Kasumi-1 (cell line): ENCODE measurements at places on chromosomes 13 and 19.

GRCh38 chr19:42204664-42205063 lies 12.8 kb downstream of the DEDD2 start:
- DNase-seq, result no peak

DNA sequence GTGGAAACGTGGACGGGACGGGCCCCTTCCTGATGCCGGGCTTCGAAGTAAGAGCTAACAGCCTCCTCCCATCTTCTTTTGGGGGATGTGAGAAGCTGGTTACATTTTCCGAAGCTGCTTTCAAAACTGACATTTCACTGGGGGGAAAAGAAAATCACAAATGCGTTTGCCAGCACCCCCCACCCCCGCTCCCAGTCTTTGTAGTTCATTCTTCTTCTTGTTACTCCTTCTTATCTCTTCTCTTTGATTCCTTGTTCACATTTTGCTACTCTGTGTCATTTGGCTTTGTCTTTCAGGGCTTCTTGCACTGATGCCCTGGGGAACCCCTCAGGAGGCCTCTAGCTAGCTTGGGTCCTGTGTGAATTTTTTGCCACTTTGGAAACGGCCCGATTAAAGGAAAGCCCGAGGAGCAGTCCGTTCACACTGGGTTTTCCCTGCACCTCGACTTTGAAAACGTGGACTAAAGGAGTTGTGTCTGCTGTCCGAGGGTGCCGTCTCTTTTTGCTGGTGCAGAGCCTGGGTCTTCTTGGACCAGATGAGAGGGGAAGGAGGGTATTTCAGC lies 1.3 kb downstream of the CARM1 start:
- DNase-seq, result no peak

DNA sequence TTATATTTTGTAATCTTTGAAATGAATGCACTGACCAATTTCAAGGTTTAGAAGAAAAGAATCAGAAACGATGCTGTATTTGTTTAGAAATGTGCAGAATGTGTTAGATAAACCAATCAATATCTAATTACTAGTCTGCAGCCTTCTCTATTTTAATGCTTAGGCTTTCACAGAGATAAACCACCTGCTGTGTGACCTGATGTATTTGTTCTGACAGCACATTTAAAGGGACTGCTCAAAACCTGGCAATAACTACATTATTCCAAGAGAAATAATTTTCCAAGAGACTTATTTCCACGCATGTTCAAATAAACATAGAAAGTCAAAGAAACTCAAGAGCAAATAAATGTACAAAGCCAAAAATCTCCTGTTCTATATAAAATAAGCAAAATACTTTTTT lies 641.6 kb upstream of the PCDH20 start:
- no peak for DNase-seq

- no peak for DNase-seq
Measured at GRCh38 chr13:82797876-82798275, 1084.4 kb downstream of the SLITRK1 start.

- DNase-seq, result no peak
Measured at GRCh38 chr13:45335397-45336024, 5.5 kb downstream of the TPT1 start.

DNA sequence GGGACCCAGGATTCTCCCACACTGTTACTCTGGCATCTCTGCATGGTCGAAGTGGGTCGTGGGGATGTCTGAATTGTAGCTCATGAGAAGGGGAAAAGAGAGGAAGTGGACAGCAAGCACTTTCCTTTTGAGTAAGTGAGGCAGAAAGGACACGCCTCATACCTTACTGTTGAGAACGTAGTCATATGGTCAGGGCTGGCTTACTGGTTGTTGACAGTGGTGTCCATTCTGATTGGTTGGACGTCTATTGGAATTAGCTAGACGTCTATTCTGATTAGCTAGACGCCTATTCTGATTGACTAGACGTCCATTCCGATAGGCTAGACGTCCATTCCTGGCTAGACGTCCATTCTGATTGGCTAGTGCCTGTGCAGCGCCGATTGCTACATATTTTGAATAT lies 12.4 kb downstream of the GRIN2D start:
- DNase-seq, result no peak

- peak; percentile 50 for DNase-seq
Measured at GRCh38 chr13:79385694-79386093, 20.4 kb downstream of the RBM26 start.

- no peak for DNase-seq
Measured at GRCh38 chr19:18424122-18424889, 5.1 kb downstream of the SSBP4 start.

- DNase-seq, result no peak
Measured at GRCh38 chr13:111614613-111615012, 294.2 kb downstream of the TEX29 start.

- no peak for DNase-seq
Measured at GRCh38 chr13:45933203-45933908, 81.8 kb upstream of the SIAH3 start.

GRCh38 chr19:48398375-48399235 lies 5.1 kb downstream of the GRIN2D start:
- no peak for DNase-seq

DNA sequence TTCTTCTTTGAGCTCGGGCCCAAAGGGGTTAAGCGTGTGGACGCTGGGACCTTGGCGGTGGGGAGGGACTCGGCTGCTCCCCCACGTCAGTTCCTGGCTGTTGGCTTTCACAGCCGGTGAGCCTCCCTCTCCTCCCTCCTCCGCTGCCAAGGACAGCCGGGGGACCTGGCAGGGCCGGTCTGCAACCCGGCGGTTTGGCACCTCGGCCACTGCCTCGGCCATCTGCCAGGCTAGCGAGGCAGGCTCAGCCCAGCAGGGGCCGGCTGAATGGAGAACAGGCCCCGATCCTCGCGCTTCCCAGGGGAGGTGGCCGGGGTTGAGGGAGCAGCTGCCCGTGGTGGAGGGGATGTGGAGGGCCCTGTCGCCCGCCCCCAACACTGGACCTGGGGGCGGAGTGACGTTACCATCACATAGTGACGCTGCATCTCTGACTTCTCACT lies 5.0 kb downstream of the TLE5 start:
- DNase-seq, result no peak

DNA sequence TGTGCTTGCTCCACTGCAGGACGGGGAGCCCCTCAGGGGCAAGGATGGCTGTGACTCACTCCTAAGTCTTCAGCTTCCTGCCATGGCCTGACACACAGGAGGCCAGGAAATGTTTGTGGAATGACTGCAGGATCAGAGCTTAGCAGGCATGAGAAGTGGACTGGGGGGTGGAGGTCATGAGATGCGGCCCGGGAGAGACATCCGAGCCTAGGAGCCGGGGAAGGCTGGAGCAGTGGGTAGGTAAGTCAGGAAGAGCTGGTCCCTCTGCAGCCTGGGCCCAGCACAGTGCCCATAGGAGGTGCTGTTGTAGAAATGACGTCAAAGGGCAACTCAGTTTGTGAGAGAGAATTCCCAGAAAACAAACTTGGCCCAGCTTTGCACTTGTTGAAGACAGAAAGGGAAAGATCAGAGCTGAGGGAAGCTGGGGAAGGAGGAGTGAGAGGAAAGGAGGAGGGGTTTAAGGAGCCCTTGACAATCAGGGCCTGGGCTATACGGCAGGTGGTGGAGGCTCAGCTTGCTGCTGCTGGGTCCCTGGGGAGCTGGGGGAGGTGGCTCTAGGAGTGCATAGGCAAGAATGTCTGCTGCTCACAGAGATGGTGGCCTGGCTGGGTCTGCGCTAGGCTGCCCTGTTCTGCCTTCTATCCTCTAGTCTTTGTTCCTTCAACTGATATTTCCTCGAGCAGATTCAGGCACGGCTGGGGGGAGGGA lies 18.5 kb downstream of the POU2F2 start:
- no peak for DNase-seq

DNA sequence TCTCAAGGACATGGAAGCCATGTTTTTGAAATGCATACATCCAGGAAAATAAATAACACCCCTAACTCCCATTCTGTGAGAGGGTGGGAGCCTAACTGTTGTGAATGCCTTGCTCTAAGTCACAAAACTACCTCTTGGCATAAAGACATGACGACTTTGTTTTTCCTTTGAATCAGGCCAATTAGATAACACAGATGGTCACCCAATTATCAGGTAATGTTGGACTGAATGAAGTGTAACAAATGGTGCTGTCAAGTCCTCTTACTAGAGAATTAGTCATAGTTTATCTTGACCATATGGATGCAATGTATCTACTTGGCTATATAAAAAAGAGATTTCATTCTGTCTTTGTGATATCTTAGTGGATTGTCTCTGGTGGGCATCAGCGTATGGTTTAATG lies 553.6 kb upstream of the ATXN8OS start:
- no peak for DNase-seq

- no peak for DNase-seq
Measured at GRCh38 chr13:85729296-85729695, 69.9 kb downstream of the SLITRK6 start.

- DNase-seq, result no peak
Measured at GRCh38 chr19:28012361-28012760, 1200.6 kb downstream of the UQCRFS1 start.

DNA sequence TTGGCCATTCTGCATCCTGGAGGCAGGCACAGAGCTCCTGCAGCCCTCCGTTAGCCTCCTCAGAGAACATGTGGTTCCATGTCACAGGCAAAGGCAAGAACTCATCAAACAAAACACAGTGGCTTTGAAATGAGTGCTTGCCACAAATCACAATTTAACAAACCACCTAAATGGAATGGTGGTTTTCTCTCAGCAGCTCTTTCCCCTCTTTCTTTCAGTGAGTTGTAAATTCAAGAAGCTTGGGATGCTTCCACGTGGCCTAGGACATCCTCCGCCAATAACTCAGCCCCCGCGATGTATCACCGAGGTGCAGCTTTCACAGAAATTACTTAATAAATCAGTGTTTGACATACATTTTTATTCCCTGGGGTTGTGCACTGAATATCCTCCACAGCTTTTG lies 65.4 kb upstream of the RFC3 start:
- DNase-seq, result no peak

DNA sequence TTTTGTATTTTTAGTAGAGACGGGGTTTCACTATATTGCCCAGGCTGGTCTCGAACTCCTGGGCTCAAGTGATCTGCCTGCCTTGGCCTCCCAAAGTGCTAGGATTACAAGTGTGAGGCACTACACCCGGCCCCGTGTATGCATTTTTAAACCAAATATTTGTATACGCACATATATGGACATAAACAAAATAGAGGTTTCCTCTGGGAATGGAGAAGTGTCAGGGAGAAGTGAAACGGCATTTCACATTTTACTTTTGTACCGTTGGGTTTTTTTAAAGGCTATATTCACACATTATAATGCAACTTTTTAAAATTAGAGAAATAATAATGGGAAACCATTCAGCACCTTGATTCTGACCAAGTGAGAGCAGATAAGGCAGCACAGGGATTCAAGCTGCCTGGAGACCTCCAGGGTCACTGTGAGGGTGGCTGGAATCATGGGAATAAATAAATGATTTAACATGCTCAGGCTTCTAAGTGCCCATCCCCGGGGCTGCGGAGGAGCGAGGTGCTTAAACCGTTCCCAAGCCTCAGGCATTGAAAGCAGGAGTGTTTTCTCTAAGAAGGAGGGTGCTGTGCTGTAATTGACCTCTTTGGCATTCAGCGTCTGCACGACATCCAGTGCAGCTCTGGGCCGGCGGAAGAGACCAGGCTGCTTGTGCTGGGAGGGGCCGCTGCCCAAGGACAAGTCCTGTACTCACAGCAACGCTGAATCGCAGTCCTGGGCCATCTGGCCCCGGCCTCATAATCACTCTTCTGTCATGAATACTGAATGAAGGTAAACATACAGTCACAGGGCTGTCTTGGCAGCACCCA lies 24.7 kb downstream of the GPR42 start:
- DNase-seq, result no peak

DNA sequence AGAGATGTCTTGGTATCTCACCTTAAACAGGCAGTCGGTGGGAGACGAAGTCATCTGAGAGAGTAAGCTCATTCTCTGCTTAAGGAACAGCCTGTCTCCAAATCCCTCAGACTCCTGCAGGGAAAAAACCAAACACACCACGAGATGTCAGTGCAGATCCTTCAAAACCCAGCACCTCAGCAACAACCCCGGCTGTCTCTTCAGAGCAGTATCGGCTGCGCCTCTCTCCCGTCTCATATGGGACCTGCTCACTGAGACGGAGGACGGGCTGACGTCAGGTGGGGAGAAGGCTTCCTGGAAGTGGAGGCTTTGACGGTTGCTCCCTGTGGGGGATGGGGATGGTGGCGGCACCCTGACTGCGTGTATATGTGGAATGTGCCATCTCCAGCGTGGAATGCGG lies 43.6 kb downstream of the ANKRD27 start:
- no peak for DNase-seq

GRCh38 chr13:79709471-79709870 lies 228.5 kb downstream of the NDFIP2 start:
- no peak for DNase-seq

- no peak for DNase-seq
Measured at GRCh38 chr19:21084343-21084742, 2.3 kb downstream of the ZNF714 start.
